ENCODE measurements at places on chromosomes 7 and 10.

- no peak for DNase-seq
Measured at GRCh38 chr7:43234968-43235367, 122.5 kb downstream of the HECW1 start.

DNA sequence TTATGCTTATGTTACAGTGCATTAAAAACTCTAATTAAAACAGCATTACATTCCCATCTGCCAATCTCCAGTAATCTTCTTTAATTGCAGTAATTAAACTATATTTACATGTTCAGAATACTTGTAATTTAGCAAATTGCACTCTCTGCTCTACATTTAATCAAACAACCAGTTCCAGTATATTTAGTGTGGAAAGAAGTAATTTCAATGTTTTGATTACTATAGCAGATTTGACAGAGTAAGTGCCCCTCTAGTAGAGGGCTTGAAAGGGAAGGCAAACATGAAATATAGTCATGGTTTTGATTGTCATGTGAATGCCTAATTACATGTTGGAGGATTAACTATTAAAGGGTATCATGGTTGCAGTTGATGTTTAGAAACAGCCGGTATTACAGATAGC, 739.7 kb downstream of the AUTS2 start:
- no peak for DNase-seq

GRCh38 chr7:96127746-96128145, 194.2 kb downstream of the SLC25A13 start:
- DNase-seq: no peak

- DNase-seq: peak; percentile 46
Measured at GRCh38 chr7:85773116-85773728, 586.4 kb upstream of the SEMA3D start.

- no peak for DNase-seq
Measured at GRCh38 chr10:49751216-49751615, 10.9 kb downstream of the OGDHL start.

- no peak for DNase-seq
Measured at GRCh38 chr10:5871596-5871995, 18.1 kb downstream of the ANKRD16 start.

DNA sequence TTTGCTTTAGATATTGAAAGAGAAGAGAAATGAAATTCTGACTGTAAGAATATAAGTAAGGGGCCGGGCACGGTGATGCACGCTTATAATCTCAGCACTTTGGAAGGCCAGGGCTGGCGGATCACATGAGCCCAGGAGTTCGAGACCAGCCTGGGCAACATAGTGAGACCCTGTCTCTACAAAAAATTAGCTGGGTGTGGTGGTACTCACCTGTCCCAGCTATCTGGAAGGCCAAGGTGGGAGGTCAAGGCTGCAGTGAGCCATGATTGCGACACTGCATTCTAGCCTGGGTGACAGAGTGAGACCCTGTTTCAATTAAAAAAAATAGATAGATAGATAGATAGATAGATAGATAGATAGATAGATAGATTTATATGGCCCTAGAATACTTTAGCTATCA, 82.3 kb downstream of the BTRC start:
- no peak for DNase-seq

- no peak for DNase-seq
Measured at GRCh38 chr7:150727381-150727780, 9.8 kb upstream of the GIMAP5 start.

- no peak for DNase-seq
Measured at GRCh38 chr10:122740640-122741039, 41.0 kb upstream of the C10orf120 start.

DNA sequence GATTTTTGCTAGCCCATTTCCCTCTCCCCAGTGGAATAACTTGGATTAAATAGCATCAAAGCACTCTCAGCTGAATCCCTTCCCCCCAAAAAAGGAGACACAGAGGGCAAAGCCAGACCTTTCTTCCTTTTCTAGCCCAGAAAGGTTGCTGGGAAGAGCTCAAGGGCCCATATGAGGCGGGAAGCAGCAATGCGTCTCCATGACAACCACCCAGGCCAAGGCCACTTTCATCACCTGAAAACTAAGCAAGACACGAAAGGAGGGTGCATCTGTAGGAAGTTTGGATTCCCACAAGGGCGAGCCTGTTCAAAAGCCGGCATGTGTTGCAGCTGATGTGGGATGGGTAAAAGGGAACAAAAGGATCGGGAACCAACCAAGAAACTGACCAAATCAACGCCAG, 229.1 kb downstream of the PLXNA4 start:
- no peak for DNase-seq

DNA sequence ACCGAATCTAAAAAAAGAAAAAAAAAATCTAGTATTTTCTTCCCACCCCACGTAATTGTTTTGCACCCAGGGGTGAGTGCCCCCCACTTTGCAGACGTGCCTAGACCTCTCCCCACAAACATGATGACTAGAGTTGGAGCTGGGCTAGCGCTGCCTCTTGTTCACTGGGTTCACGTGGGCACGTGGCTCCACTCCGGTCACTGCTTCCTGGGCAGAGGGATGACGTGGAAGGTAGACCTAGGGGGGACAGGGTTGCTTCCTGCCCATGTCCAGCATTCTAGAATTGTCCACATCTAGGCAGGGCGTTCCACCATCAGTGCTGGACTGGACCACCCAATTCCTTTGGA, 861 bp upstream of the LIMK1 start:
- no peak for DNase-seq

DNA sequence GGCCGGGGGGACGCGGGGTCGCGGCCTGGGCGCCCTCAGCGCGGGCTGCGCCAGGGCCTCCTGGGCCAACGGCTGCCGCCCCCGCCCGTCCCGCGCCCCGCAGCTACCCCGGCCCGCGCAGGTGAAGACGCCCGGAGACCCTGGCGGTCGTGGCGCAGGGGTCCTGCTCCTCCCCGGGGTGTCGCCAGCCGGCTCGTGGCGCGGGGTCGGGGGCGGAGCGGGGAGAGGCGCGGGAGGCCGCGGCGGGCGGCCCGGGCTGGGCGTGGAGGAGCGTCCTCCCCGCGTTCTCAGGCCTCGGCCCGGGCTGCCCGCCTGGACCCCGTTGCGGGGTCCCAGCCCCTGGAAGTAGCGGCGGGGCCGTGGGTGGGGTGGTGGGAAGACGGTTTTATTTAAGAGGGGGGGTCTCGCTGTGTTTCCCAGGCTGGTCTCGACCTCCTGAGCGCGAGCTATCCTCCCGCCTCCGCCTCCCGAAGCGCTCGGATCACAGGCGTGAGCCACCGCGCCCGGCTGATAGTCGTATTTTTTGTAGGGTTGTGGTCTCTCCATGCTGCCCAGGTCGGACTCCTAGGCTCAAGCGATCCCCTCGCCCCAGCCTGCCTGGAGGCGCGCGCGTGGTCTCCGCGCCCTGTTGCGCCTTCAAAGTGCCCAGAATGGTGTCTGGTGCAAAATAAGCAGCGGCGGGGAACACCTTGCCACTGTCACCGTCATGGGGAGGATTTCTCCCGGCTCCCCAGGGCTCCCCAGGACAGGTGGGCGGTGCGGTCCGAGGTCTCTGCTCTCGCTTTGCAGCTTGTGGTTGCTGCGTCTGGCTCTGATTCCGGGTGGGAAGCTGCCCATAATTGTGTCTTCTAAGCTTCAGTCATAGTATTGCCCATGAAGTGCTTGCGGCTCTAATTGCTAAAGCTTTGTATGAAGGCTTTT, 15.3 kb upstream of the SUN1 start:
- DNase-seq: no peak

- peak; percentile 34 for DNase-seq
Measured at GRCh38 chr10:52883996-52884871, 111.7 kb upstream of the MBL2 start.

GRCh38 chr10:114815791-114816190, 5.8 kb upstream of the FHIP2A start:
- DNase-seq: no peak

- no peak for DNase-seq
Measured at GRCh38 chr10:13615650-13616300, 29.0 kb downstream of the PRPF18 start.

DNA sequence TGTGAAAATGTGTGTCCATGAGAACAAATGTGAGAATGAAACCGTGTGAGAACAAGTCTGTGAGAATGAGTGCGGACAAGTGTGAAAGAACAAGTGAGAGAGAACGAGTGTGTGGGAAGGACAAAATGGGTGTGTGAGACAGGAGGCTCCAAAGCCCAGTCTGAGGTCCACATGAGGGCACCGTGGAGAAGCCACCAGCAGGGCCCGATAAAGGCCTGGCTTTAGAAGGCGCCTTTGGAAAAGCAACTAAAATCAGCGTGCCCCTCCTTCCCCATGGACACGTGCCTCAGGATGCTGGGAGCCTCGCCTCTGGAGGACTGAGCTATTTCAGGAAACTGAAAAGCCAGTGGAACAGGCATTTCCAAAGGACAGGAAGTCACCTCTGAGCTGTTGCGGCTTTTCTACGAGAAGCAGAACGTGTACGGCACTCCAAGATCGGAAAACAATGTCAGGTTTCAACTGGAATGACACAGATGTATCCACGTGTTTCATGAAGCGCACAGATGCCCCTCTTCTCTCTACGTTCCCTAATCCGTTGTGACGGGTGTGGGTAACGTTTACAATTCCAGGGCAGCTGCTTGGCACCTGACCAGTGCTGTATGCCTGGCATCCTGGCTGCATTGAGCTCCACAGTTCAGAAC, 46.4 kb downstream of the ESYT2 start:
- peak; percentile 17 for DNase-seq

DNA sequence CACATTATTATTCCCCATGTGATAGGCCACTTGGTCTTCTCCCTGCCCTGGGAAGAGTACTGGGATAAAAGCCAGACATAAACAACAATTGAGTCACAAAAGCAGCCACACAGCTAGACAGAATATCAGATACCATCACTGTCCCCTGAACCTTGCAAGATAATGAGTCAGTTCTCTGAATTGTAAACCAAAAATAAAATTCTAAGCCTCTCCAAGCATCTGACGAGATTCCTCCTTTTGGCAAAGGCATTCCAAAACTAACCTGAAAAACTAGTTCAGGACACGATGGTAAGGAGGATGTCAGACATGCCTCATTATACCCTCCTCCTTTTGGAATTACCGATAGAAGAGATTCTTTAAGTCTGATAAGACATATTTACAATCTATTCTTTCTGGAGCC, 450.7 kb downstream of the HTR7 start:
- DNase-seq: no peak

GRCh38 chr10:110105873-110106272, 98.1 kb downstream of the ADD3 start:
- DNase-seq: no peak
